T1000 (cell line): ENCODE measurements at places on chromosomes 6 and 20.

DNA sequence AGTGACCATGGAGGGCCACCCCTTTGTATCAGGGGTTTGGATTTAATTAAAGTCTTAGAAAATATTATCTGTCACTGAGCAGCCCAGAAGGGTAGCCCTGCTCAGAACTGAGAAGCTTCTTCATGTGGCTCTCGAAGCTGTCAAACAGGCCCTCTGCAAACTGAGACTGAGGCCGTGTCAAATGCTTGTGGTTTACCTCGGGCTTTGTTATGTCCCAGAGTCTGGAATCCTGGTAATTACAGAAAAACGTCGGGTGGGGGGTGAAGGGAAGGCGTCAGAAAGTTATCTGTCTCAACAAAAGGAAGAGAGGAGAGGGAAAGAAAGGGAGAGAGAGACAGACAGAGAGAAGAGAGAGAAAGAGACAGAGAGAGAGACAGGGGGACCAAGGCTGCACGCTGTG, 200.8 kb downstream of the BMP7 start:
- DNase-seq: no peak

DNA sequence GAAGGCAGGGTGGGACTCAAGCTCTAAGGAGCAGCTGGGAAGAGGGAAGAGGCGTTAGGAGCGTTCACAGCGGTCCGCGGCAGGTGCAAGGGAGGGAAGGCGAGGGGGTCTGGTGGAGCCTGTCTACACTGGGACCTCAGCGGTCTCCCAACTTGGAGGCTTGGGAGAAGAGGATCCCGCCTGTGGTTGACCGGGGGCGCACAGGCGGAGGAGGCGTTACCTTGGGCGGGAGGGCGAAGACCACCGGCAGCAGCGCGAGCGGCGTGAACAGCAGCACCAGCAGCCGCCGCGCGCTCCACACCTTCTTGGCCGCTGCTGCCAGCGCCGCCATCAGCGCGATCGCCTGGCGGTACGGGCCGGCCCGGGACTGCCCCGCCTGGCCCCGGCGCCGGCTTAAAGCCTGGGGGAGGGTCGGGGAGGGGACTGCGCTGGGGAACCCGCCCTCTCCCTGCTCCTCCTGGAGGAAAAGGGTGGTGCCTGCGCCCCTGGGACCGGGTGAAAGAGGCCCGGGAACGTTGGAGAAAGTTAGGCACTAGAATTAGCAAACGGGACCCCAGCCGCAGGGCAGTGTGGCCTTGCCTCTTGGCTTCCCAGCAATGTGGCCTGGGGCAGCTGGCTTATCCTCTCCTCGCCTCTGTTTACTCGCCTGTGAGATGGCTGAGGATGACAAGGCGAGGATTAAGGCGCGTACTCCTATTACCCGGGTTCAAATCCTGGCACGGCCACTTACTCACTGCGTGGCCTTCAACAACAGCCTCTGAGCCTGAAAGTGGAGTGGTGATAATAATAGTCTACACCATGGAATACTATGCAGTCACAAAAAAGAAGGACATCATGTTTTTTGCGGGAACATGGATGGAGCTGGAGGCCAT, at the start of gene SLC13A3:
Gene SLC13A3, minus strand, starts transcription at position 369 of the 872 bp plus-strand sequence. Its CDS starts 38 bp downstream, at position 331.
- no peak for DNase-seq

DNA sequence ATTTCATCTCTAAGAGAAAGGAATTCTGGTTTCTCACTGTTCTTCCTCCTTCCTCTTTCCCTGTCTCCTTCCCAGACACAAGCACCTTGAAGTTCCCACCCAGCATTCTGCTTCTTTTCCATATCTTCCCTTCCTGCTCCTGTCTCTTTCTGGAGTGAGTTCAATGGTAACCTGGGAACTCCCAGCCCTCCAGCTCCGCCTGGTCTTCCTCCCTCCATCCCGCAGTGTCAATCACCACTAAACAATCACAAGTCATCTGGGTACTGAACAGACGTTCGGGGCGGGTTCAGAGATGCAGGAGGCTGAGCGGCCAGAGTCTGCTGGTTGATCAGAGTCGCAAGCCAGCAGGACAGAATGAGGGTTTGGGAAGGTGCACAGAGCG, 7.7 kb downstream of the TTBK1 start:
- no peak for DNase-seq

- peak; percentile 6 for DNase-seq
These were observed 36.6 kb upstream of the LTV1 start for GRCh38 chr6:143806282-143807102.

GRCh38 chr6:24255676-24256075, 102.2 kb downstream of the DCDC2 start:
- DNase-seq: no peak

- no peak for DNase-seq
These were observed 1.9 kb downstream of the KATNA1 start for GRCh38 chr6:149646599-149646998.

DNA sequence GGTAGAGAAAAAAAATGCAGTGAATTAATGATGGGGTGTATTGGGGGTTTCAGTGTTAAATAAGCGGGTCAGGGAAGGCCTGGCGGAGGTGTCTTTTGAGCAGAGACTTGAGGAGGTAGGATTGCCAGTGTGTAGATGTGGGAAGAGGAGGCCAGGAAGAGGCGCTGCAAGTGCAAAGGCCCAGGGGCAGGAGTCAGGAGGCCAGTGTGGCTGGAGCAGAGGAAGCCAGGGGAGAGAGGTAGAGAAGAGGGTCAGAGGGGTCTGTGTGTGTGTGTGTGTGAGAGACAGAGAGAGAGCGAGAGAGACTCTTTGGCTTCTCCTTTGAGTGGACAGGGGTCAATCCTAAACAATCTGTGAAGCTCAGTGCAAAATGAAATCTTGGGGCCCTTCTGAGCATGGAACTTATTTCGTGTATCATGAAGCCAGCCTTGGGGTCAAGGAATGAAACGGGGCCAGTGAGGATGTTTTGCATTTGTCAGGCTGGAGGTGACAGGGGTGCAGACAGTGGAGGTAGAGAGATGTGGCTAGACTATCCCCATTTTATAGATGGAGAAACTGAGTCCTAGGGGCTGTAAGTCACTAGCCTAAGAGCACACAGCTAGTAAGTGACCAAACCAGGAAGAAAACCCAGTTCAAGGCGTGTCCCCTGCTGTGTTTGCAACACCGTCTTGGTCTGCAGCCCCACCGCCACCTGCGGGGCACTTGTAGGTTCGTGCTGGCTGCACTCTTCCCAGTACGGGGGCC, 9.7 kb upstream of the IP6K3 start:
- DNase-seq: no peak

DNA sequence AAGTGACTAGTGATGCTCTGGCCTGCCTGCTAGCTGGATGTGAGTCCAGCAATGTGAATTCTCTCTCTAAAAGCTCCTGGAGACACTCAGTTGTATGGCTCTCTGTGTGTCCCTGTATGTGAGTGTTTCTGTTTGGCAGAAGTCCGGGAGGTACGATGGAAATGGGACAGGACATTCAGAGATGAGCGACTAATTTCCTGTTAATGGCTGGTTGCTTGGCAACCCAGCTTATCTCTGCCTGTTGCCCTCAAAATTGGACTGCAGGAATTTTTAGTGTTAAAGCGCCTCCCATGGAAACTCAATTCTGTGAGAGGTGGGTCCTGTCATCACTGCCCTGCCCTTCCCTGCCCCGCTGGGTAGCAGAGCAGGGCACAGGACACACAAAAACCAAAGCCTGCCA, 136.8 kb upstream of the LRFN2 start:
- no peak for DNase-seq

- no peak for DNase-seq
These were observed 11.2 kb upstream of the TTPAL start for GRCh38 chr20:44464514-44464913.

GRCh38 chr6:132235596-132236280, 165.5 kb downstream of the MOXD1 start:
- no peak for DNase-seq

DNA sequence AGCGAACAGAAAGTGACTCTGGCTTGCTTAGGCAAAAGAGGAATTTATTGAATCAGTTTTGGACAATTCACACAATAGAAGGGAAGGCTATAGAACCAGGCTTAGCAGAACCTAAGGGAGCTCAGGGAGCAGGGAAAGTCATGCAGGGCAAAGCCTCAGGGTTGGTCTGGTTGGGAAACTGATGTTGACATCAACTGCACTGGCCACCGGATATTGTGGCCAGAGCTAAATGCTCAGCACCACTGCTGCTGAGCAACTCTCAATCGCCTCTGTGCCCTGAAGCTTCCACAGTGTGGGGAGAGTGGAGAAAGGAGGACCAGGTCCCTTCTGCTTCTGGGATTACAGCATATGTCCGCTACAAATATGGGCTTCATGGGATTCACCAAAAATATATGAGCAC, 93.3 kb upstream of the GCM1 start:
- no peak for DNase-seq

GRCh38 chr6:17863901-17864754, 123.3 kb downstream of the KIF13A start:
- peak; percentile 72 for DNase-seq

GRCh38 chr20:58447511-58448391, 58.7 kb downstream of the VAPB start:
- DNase-seq: no peak

- DNase-seq: no peak
These were observed 43.5 kb downstream of the NUP153 start for GRCh38 chr6:17663226-17663625.

- DNase-seq: no peak
These were observed 723.5 kb upstream of the CHD6 start for GRCh38 chr20:42341654-42342053.

DNA sequence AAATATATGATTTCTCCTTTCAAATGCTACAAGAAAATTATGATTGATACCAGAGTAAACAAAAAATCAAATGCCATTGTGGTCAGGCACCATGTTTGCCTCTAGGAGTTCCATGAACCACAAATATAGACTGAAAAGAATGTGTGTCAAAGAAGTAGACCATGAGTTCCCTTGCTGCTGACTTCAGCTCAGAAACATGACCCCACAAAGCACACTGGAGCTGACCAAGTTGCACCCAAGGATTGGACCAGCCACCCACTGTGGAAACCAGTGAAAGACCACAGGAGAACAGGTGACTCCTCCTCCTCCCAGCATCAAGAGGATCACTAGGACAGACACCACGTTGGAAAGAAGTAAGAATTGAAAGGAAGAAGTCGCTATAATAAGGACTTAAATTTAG, 90.8 kb upstream of the TENT5A start:
- DNase-seq: no peak

- DNase-seq: no peak
These were observed 176.5 kb upstream of the GJE1 start for GRCh38 chr6:141956046-141956761.

DNA sequence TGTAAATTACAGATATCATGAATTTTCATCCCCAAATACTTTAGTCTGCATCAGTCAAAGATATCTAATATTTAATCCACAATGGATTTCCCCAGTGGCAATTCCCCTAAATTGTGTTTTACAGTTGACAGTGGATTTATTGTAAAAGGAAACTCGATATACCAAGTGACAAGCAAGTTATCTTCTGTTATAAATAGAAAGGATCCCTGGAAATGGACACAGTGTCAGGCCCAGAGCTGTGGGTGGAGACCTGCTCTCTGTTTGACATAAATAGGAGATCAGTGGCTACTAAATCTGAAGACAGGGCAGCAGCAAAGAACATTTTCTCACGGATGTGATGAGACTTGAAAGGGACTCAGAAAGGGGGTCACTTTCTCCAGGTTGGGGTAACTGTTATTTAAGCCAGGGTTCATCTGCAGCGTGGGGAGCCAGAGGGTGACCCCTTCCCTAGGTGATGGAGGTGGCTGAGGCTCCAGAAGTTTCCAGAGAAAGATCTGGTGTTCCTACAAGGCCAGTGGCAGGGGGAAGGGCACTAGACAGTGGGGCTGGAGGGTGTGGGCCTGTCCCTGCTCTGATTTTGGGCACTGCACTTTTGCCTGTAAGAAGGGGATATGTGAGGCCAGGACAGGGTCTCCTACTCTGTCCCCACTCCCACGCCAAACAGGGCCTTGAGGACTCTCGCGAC, 12.3 kb upstream of the FAM110A start:
- DNase-seq: no peak

DNA sequence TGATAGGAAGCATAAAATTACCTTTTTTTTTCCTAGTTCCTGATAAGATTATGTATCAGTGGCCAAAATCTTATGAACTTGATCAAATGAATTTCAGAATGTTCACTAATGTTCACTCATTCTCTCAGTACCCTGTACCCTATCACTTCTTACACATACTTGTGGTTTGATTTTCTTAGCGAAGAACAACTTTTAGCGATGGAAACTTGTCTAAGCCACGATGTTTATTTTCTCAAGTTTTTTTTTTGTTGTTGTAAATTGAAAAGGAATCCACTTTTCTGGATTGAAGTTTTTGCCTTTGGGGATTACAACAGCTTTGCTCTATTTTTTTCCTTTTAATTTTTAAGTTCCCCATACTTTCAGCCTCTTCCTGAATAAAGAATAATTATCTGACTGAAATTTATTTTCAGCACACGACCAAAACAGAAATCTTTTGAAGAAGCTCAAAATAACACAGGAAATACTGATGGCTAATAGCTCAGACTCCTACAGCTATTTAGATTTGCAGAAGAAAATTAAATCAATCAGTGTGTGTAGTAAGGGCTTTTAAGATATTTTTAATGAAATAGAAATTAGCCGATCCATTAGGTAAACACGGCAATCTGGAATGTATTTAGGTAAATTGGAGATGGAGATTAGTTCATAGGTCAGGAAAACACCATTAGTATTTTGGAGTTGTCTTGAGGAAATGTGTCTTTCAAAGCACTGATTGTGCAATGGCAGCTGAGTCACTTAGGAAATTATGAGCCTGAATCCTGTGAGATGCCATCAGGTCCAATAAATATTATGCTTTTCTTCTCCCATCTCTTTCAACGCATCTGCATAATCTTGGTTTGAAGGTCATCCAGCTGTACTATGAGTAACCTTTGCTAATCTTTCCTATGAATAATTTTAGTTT, 217.5 kb downstream of the GJA1 start:
- no peak for DNase-seq

GRCh38 chr6:9086331-9086730, 651.0 kb upstream of the SLC35B3 start:
- DNase-seq: no peak
